ENCODE measurements at places on chromosomes 6 and 20. TPM values are rescaled to one million over a fixed set of nuclear protein-coding genes. Genes with fewer than 3 reads are reported as not detected.

Gene SLC32A1
- total RNA-seq = not detected

Gene GNAS-AS1
- 2.5 TPM for total RNA-seq

Gene DEFB132
- not detected for total RNA-seq

Gene ARHGAP18
- 19.1 TPM for total RNA-seq

Gene MKKS
- total RNA-seq = 15.4 TPM

Gene CTCFL
- not detected for total RNA-seq

Gene GPX5
- total RNA-seq = not detected

Gene LHFPL5
- total RNA-seq = not detected

Gene GFOD1
- 16.0 TPM for total RNA-seq

Gene VSX1
- not detected for total RNA-seq

Gene SPDEF
- total RNA-seq = 6.1 TPM

Gene SASH1
- total RNA-seq = 91.9 TPM

Gene IRF4
- total RNA-seq = 1.8 TPM

Gene TULP4
- total RNA-seq = 475 TPM

Gene GTSF1L
- not detected for total RNA-seq

Gene EPPIN
- not detected for total RNA-seq

Gene MAP3K7
- 39.4 TPM for total RNA-seq

Gene NNAT
- 24.1 TPM for total RNA-seq

Gene VIP
- total RNA-seq = 1.8 TPM

Gene KHDRBS2
- 0.41 TPM for total RNA-seq

Gene SGK2
- total RNA-seq = 1.2 TPM

Gene ENPP1
- 27.7 TPM for total RNA-seq

Gene DHX35
- 16.3 TPM for total RNA-seq

Gene TTLL9
- total RNA-seq = 1.0 TPM

Gene MTFR2
- total RNA-seq = 1.9 TPM

Gene HMGN4
- total RNA-seq = 56.7 TPM

Gene BPIFB4
- total RNA-seq = 0.62 TPM

Gene SKIC2
- total RNA-seq = 30.6 TPM

Gene RBM38
- total RNA-seq = 74.0 TPM

Gene MUCL3
- not detected for total RNA-seq

Gene PLCB4
- total RNA-seq = 16.4 TPM

Gene TRIM40
- not detected for total RNA-seq

Gene THBS2
- total RNA-seq = 89.3 TPM

Gene CRIP3
- 0.62 TPM for total RNA-seq

Gene CDH26
- 3.4 TPM for total RNA-seq

Gene SNX14
- total RNA-seq = 74.7 TPM

Gene DNMT3B
- total RNA-seq = 2.9 TPM

Gene ENTPD6
- total RNA-seq = 27.9 TPM

Gene VAPB
- total RNA-seq = 37.5 TPM

Gene FAM209B
- total RNA-seq = not detected

Gene GABRR1
- 0.41 TPM for total RNA-seq

Gene NTSR1
- not detected for total RNA-seq

Gene GRIK2
- total RNA-seq = 3.1 TPM

Gene FNDC11
- 0.10 TPM for total RNA-seq

Gene ULBP3
- 1.8 TPM for total RNA-seq

Gene NRSN2
- 6.3 TPM for total RNA-seq

Gene BTNL2
- total RNA-seq = not detected

Gene ERVFRD-1
- 0.10 TPM for total RNA-seq

Gene MCHR2
- not detected for total RNA-seq

Gene GJA1
- total RNA-seq = 102 TPM

All from tongue (tissue), 3 donors.